NK-92 treated with Interleukin-12 subunit alpha and Interleukin-12 subunit beta, amount 100 ng/mL, for 24 hours (cell line): ENCODE measurements at places on chromosomes 2 and 18.
A peak's percentile ranks its signal among the peaks of the same experiment; 100 is the strongest.

GRCh38 chr2:207681431-207681830, 30.0 kb upstream of the CCNYL1 start:
- DNase-seq: no peak

DNA sequence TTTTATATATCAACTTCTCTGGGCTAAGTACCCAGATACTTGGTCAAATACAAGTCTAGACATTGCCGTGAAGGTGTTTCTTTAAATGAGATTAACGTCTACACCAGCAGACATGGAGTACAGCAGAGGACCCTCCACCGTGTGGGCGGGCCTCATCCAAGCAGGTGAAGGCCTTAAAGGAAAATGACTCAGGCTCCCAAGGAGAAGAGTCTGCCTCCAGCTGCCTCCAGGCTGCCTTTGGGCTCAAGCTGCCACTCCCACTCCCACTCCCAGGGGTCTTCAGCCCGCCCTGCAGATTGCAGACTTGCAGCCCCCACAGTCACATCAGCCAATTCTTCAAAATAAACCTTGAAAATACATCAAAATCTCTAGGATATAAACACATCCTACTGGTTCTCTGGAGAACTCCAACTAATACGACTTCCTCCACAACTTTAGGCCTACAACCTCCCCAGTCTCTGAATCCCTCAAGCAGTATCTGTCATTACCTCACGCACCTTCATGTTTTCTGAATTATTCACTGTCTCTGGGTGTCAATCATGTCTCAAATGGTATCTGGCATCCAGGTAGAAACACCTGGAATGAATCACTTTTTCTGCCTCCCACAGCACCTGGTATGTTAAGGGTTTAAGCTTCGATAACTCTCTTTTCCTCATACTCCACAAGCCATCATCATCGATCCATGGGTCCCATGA, 6.9 kb downstream of the ITGB1BP1 start:
- DNase-seq: no peak

DNA sequence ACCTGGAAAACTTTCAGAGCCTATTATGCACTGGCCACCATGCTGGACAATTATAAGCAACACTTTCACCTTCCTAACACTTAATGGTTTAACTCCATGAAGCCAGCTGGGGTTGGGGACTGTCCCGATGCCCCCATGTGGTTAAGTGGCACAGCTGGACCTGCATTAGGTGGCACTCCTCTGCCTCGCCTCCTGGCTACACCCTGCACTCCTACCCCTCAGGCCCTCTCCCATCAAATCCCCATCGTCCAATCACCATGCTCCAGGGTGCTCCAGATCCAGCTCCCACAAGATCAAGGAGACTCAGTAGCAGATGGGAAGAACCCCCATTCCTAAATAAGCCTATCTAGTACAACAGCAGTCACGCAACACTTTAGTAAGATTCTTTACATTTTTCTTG, 53.8 kb downstream of the HDLBP start:
- DNase-seq: no peak

GRCh38 chr2:189545418-189545817, 35.2 kb downstream of the SLC40A1 start:
- DNase-seq: no peak

GRCh38 chr18:45556222-45556621, 59.1 kb upstream of the SLC14A2 start:
- no peak for DNase-seq

DNA sequence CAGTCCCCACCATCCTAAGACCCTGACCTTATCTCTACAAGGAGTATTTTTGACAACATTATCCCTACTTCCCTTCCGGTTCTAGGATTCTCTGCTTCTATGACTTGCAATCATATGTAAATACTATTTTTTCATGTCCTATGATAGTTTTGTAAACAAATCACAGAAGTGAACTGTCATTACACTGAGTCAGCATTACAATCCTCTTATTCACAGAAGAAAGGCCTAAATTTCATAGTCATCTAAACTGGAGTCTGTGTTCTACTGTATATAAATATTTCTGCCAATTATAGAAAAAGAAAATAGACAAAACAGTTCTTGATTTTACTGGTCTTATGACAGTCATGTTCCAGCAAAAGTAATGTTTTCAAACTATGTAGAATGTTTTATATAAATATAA, 265.1 kb downstream of the NCKAP5 start:
- no peak for DNase-seq

- no peak for DNase-seq
Measured at GRCh38 chr2:86608832-86609410, 14.7 kb downstream of the RNF103 start.

GRCh38 chr2:204453730-204454167, 91.5 kb upstream of the PARD3B start:
- DNase-seq: no peak

DNA sequence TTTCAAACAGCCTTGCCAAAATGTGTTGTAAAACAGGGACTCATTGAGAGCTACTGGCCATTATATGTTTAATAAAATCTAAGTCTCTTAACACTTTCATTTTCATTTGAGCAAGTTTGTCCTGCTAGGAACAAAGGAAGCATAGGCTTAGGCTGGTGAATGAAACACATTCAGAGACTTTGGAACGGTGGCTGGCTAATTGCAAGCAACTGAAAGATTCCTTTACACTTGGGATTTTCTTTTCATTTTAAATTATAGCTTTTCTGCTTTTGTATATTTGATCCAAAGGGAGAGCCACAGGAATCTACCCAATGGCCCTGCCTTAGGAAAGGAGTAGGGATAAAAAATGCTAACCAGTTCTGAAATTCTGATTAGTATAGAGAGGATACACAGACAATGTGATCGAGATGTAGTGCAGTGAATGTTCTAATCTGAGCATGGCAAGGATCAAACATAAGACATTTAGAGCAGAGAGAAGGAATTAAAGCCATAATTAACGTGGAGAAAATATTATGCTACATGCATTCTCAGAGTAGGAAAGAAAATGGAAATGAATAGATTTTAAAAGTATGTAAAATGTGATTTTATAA, 911.4 kb upstream of the SLC39A10 start:
- no peak for DNase-seq

DNA sequence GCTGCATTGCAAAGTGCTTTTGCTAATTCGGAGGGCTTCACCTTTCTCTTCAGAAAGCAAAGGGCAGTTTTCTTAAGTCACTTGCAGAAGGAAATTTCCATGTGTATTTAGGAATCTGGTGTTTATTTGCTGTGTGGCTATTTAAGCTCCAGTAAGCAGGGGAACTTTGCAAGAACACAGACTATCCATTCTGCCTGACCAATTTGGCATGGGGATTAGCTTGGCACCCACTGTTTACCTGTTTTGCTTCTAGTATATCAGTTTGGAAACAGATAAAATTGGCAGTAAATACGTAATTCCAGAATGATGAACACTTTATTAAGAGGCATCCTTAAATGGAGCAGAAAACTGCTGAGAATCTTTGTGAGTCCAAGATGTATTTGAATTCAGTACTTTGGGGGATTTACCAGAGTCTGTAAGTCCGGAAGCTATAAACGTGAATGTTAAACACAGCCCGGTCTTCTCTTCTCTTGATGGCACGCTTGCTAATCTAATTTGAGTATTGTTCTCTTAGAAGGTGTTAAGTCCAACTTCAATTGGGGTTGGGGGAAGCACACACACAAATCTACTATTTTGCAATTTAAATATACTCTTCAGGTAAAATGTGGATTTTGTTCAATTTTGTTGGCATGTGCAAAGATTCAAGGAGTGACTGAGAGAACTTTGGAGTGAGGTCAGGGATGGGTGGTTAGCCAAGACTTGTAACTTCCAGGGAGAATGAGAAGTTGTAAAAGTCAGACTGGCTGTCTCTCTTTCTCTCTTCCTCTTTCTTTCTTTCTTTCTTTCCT, 650 bp downstream of the ACKR3 start:
- no peak for DNase-seq

DNA sequence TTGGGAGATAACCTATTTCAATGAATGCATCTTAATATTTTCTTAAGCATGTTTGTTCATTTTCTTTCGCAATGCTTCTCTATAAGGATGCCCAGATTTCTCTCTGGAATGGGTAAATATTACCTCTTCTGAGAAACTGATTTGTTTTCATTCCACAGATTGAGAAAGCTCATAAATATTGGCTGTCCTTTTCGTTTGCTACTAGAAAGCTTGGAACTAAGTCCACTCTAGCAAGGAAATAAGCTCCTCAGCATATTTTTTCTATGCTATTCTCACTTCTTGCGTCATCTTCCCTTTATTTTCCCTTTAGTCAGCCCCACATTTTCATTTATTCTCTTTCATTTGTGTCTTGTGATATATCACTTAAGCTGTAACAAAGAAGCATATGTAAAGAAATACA, 76.3 kb downstream of the ANTXR1 start:
- no peak for DNase-seq

GRCh38 chr18:80194874-80195570, 52.3 kb downstream of the PARD6G start:
- no peak for DNase-seq

DNA sequence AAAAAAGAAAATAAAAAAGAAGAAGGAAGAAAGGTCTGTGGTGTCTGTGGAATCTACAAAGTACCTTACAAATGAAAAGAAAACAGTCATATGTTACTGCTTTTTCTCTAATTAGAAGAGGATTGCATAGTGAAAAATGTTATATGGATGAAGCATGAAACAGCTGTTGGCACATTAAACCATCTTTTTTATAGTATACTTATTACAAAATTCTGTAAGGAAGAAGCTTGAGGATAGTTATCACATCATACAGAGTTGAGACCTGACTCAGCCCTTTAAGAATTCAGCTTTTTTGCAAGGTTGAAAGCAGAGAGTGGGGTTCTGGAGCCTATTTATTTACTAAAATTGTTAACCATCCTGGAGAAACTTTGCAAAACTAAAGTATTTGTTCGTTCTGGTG, 222.7 kb downstream of the PHLPP1 start:
- no peak for DNase-seq

- no peak for DNase-seq
Measured at GRCh38 chr18:50638016-50638883, 78.4 kb downstream of the MAPK4 start.

GRCh38 chr2:133054297-133054696, 384.3 kb upstream of the LYPD1 start:
- DNase-seq: no peak

GRCh38 chr2:201854221-201854801, 48.0 kb downstream of the CDK15 start:
- no peak for DNase-seq

- no peak for DNase-seq
Measured at GRCh38 chr18:50558157-50558556, 1.7 kb upstream of the MAPK4 start.

GRCh38 chr2:220006152-220006621, 378.8 kb downstream of the SLC4A3 start:
- DNase-seq: peak; percentile 8

DNA sequence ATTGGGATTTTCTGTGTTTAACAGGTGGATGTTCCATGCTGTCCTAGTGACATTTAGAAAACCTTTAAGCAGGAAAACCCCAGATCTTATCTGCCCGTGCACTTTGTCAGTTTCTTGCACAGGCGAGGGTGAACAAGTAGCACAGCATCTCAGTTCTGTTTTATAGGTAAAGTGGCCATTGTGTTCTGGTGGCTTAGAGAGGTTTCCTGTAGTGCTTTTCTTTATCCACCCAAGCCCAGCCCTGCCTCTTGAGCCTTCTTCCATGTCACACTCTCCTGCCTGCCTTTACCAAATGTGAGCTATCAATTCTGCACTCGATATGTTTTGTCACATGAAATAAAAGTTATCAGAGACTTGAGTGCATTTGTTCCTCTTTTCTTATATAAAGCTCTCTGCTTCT, 135.3 kb upstream of the NOSTRIN start:
- DNase-seq: no peak

DNA sequence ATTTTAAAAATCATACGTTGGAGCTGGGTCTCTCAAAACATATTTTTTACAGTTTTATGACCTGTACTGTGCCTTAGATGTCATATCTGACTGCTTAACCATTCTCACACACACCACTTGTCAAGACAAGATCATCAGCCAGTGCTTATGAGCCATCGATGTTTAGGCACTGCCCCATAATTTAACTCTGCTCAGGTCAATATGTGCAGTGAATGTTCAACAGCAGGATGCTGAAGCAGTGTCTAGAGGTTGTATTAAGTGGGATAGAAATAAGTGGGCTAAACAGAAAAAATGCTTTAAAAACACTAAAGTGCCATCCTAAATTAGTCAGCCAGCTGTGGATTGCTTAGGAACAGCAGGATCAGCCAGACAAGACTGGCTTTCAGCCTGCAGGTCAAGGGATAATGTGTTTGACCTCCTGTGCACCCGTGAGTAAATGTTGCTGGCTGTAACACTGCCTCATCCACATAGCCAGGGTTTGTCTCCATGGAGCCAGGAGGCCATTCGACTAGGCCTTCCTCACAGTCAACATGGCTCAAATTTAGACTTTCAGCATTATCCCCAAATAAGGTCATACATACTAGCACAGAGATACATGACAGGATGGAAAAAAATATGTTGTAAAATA, 139.0 kb upstream of the NXPH2 start:
- no peak for DNase-seq
